ENCODE measurements at places on chromosomes 3 and 15. TPM values are rescaled to one million over a fixed set of nuclear protein-coding genes. Genes with fewer than 3 reads are reported as not detected.
A peak's percentile ranks its signal among the peaks of the same experiment; 100 is the strongest.

Gene FETUB
- not detected for total RNA-seq

DNA sequence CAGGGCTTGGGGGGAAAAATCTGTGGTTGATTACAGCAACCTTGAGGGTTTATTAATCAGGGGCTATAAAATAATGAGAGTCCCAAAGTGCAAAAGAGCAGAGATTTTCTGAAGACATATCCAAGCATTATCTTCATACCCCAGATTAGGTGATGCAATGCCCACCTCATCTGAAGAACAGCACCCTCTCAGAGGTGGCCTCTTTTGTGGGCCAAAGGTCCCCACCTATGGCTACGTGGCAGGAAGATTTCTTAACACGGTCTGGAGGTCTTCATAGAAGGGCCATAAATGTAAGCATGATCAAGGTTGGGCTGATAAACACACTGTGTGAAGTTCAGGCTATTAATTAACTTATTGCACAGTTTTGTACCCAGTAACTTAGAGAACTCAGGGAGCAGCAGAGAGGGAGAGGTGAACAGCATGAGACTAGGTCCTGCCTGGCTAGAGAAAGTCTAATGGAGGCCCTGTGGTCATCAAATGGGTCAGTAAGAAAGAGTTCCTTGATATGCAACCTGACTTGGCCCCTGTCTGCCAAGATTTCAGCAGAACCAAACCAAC lies 29.6 kb upstream of the RBP2 start:
- DNase-seq = no peak

DNA sequence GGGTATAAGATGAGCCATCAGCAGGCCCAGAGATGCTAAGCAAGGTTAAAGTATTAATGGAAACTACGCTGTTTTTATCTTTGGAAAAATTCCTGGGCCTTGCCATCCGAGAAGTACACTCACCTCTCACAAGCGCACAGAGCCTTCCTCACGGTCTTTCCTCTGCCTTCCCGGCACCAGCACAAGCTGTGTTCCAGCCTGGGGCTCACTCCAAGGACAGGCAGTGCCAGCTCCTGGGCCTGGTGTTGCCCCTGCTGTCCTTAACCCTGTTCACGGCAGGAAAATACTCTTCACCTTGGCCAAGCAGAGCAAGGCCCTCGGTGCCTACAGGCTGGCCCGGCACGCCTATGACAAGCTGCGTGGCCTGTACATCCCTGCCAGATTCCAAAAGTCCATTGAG lies 14.3 kb upstream of the RHO start:
- peak; percentile 46 for DNase-seq

DNA sequence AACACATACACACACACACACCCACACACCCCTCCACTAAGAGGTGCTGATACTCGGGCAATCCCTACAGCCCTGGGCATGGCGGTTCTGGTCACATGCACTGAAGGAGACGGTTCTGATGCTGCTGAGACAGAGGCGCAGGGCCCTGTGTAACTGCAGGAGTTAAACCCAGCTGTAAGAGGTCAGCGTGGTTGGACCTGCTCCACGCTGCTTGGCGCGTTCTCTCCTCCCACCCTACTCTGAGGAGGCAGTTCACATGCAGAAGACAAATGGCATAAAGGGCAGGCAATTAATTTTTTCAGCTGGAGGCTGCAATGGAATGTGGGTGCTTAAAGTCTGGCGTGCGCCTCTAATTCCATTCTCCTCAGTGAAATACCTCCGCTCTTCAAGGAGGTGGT lies 35.2 kb downstream of the GRK7 start:
- DNase-seq = no peak

DNA sequence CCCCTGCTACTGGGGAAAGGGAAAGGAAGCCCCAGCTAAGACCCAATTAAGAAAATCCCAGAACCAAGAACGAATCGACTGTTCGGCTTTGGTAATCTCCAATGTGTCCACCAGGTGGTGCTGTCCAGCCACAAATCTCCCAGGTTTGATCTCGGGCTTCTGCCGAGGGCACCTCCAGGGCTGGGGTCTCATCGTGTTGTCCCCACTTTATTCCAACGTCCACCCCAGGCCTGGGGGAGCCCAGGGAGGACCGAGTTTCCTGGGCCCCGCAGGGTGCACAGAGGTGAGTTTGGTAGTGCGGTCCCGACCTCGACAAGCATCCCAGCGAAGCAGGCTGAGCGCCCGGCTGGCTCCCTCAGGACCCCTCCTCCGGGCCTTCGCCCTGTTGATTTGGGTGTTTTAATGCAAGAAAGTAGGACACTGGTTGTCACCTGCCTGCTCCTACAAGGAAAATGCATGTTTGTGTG lies 185.1 kb downstream of the GOLGA6L6 start:
- peak; percentile 100 for DNase-seq

Gene THSD4
- total RNA-seq = 3.4 TPM

DNA sequence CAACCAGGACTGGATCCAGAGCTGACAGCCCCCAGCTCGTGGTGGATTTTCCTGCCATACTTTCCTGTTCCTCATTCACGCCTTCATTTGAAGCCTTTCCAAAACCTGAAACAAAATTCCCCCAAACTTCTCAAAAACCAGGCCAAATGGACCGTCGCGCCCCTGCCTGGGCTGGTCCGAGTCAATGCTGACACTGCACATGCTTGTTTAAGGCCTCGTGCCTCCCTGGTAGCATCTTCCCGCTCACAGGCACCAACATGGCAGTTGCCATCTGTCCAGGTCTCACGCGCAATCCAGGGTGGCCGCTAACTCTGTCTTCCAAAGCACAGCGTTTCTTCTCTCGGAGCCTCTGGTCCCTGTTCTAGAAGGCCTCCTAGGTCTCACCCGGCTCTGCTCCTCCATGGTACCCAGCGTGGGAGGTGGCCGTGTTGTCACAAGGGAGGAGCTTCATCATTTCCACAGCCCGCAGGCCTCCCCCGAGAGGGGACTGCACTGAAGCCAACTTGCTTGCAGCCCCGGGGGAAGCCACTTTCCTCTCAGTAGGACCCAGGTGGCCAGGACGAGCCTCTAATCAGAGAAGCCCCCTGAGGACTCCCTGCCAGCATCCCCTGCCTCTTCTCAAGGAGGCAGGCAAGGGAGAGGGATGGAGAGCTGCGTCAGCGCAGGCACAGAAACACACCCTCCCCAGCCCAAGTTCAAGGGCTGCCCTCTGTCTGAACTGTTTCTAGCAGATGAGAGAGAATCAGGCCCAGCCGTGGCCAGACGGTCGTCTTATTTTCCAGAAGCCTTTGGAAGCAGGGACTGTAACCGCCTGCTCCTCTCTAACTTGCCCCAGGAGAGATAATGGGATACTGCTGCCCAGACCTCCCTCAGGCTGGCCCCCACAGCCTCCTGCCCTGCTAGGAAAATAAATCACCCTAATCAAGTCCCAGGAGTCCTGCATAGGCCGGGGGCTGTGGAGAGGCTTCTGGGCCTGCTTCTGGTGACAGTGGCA lies 152.8 kb upstream of the TLE3 start:
- peak; percentile 88 for DNase-seq

DNA sequence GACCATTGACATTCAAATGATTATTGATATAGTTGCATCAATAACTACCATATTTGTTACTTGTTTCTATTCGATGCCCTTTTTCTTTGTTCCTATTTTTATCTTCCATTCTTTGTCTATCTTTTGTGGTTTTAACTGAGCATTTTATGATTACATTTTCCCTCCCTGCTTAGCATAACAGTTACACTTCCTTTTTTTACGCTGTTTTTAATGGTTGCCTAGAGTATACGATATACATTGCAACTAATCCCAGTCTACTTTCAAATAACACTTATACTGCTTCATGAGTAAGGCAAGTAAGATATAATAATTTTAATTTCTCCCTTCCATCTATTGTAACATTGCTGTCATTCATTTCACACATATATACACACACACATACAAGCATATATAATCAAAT lies 26.3 kb downstream of the COL6A6 start:
- DNase-seq = no peak

- DNase-seq = no peak
Measured at GRCh38 chr15:69513450-69513960, 60.9 kb downstream of the RPLP1 start.

Gene DBR1
- 14.9 TPM for total RNA-seq

DNA sequence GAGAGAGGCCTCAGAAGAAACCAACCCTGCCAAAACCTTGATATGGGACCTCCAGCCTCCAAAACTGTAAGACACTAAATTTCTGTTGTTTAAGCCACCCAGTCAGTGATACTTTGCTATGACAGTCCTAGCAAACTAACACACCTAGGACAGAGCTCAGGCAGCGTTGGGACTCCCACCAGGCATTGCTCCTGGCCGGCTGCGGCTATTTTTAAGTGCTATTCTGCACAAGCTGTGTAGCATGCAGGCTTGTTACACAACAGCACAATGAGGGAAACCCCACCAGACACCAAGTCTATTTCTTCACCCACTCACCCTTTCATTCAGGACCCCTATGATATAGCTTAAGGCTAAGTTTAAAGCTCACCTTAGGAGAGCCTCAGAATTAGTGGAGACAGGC lies 47.0 kb upstream of the GNB5 start:
- no peak for DNase-seq

DNA sequence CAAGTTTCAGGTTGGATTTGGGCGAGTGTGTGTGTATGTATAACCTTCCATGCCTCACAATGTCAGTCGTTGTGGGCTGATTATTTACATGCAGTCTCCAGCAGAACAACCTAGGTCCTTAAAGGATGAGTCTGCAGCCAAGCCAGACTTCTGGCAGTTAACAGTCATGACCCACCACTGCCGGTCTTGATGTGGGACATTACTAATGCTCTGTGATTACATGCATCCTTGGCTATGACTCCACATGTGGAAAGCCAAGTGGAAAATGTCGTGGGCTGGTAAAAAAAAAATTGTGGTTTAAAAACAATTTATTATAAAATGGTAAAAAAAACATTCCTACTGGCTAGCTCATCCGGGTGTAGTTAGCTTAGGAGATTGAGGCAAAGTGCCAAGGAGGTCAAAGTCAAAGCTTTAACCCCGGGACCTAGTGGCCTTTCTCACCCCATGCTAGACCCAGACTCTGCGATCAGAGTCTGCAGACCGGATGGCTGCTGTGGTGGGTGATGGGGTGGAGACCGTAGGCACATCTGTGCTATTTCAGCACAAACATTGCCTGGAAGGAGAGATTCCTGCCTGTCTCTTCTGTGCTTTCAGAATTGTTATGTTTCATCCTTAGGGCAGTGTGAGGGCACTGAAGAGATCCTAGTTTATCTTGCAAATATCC lies 6.8 kb downstream of the RARRES1 start:
- no peak for DNase-seq

- no peak for DNase-seq
Measured at GRCh38 chr3:165523801-165524200, 313.4 kb downstream of the BCHE start.

GRCh38 chr15:74240002-74240568 lies 4.0 kb downstream of the CCDC33 start:
- DNase-seq = no peak

Gene TNIK
- 17.5 TPM for total RNA-seq

- DNase-seq = no peak
Measured at GRCh38 chr15:48899793-48900192, 21.9 kb downstream of the EID1 start.

DNA sequence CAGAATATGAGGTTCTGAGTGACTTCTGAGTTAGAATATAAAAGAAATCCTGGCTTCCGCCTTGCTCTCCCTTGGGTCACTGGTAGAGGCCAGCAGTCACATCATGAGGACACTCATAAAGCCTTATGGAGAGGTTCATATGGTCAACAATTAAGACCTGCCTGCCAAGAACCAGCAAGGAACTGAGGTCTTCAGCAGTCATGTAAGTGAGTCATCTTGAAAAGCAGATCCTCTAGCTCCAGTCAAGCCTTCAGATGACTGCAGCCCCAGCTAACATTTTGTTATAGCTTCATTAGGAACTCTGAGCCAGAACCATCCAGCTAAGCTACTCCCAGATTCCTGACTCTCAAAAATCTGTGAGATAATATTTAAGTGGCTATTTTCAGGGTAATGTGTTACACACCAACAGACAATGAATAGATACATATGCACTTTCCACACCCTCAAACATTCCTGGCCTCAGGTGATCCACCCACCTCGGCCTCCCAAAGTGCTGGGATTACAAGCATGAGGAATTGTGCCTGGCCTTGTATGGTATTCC lies 447.2 kb downstream of the SHQ1 start:
- no peak for DNase-seq

GRCh38 chr3:133775835-133776234 lies 29.6 kb downstream of the TF start:
- DNase-seq = no peak

DNA sequence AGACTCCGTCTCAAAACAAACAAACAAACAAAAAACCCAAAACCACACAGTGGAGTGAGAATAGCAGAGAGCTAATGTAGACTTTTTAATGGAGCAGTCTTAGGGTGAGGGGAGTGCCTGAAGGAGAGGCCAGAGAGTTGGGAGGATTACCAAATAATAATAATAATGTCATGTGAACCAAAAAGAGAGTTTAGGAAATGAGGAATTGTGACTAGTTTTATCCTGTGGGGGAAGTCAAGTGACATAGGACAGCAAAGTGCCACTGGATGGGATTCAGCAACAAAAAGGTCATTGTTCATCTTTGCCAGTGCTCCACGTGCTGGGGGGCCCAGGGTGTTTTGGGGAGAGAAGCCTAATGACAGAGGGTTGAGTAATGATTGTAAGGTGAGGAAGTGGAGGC lies 12.9 kb downstream of the GPR87 start:
- DNase-seq = no peak

GRCh38 chr15:64634576-64635498 lies 140.6 kb downstream of the RBPMS2 start:
- DNase-seq = no peak

Gene UROC1
- 0.15 TPM for total RNA-seq

Gene ARGFX
- not detected for total RNA-seq

Gene CCR9
- total RNA-seq = not detected

DNA sequence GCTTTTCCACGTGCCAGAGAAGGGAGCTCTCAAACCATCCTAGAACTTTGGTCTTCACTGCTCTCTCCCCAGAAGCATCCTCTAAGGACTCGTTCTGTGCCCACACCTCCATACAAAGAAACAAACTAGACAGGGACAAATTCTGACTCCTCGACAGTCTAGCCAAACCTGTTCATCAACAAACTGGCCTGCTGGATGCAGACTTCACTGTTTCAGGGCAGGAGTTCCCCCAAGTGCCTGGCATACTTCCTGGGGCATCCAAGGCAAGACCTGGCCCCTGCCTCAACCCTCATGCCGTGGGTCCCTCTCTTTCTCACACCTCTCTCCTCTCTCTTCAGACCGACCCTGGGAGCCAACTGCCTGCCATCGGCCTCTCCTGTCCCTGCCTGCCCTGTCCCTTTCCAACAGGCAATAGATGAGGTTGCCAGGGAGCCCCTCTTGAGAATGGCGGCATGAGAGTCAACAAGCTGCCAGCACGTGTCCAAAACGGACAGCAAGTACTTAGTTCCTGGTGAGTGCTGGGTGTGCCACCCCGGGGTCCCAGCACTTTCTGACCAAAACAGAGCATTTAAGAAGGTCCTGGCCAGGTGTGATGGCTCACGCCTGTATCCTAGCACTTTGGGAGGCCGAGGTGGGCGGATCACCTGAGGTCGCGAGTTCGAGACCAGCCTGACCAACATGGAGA lies 79.1 kb upstream of the HES1 start:
- no peak for DNase-seq

GRCh38 chr3:71121429-71122167 lies 461.9 kb downstream of the FOXP1 start:
- no peak for DNase-seq
